ENCODE measurements at places on chromosomes 7 and 10.

- DNase-seq, result no peak
Observed at GRCh38 chr10:98886686-98887085, 349.0 kb downstream of the HPSE2 start.

DNA sequence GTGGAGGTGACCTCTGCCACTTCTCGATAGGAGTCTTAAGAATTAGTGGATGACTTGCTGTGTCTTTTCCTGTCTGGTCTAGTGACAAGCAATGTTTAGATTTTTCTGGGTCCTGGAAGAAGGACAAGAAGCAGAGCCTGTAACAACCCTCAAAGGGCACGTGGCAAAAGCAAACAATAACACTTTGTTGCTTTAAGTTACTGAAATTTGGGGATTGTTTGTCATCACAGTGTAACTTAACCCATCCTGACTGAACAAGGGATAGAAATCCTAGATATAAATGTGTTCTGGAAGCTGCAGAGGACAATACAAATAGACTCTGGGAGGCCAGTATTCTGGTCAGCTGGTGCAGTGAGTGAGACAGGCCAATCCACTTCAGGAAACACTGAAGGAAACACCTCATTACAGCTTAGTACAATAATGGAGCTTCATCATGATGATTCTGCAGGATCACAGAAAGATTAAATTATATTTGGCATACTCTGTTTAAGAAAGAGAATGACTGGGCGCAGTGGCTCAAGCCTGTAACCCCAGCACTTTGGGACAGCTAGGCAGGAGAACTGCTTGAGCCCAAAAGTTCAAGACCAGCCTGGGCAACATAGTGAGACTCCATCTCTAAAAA, 23.3 kb downstream of the ENKUR start:
- DNase-seq, result no peak

DNA sequence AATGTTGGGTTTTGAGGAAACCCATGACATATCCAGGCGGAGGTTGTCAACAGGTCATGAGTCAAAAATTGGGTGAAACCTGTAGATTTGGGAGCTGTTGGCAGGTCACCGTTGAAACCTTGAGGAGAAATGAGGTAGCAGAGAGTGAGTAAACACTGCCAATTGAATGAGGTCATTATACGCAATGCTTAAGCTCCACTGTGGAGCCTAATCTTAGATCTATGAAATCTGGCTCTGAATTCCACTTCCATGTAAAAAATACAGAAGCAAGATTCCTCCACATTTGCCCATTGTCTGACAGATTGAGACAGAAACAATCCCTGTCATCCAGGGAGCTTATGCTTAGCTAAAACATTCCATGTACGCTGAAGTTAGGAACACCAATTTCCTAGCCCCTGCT, 76.0 kb upstream of the IL6 start:
- no peak for DNase-seq

DNA sequence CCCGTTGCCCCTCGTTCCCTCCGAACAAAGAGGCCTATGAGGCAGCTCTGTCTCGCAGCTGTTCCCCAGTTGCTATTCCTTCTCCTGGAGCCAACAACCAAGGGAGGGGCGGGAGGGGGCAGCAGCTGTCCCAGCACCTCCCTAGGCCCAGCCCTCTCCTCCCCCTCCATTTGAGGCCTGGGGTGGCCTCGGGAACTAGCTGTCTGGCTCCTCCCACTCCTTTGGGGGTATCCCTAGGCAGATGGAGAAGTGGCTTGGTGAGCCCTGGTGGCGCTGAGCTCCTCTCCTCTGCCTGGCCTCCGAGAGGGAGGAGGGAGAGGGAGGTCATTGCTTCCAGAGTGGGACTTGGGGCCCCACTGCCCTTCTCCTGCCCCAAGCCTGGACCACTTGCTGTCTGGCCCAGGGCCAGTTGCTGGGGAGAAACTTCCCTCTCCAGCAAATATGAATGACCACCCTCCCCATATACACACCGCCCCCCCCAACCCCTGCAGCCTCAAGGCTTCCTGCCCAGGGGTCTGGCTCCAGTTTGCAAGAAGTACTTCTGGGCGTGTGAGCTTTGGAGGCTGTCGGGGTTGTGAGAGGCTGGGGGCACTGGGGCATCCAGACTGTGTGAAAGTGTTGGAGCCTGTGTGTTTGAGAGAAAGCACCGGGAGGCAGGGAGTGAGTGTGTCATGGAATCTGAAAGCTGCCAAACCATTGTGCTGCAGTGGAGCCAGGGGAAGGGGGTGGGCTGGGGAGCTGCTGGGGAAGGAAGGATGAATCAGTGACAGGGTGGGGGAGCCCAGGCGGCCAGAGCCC, 3.1 kb downstream of the FLNC start:
- no peak for DNase-seq

- DNase-seq, result peak; percentile 57
Observed at GRCh38 chr10:114470956-114471905, 66.9 kb upstream of the AFAP1L2 start.

- no peak for DNase-seq
Observed at GRCh38 chr10:70139997-70140250, 6.6 kb downstream of the TYSND1 start.

GRCh38 chr7:139827042-139827441, 2.0 kb upstream of the TBXAS1 start:
- no peak for DNase-seq

DNA sequence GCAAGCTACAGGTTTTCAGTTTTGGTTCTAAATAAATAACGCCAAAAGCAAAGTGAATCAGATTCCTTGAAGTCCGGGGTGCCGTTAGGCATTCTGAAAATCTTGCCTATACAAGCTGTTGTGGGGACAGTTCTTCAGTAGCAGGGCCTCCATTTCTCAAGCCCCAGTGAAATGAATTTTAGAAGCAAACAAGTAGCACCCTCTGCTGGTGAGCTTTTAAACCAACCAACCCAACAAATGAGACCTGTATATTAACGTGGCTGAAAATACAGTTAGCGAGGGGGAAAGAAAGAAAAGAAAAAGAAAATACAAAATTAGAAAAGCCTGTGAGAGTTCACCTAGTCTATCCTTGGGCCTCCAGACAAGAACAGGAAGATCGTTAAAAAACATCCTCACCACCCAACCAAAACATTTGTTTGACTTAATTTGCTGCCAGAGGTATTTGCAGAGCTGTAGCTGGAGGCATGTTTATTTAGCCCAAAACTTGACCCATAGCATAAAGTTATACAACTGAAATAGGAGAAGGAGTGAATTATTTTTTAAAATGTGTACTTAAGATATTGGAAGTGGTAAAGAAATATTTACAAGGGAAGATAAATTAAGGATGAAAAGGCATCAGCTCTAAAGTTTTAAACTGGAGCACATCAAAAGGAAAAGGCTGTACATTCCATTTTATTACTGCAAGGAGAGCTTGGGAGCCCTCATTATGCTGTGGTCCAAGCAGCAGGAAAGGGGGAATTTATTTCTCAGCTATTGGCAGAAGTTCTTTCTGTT, 98.9 kb downstream of the DYNC1I1 start:
- no peak for DNase-seq

DNA sequence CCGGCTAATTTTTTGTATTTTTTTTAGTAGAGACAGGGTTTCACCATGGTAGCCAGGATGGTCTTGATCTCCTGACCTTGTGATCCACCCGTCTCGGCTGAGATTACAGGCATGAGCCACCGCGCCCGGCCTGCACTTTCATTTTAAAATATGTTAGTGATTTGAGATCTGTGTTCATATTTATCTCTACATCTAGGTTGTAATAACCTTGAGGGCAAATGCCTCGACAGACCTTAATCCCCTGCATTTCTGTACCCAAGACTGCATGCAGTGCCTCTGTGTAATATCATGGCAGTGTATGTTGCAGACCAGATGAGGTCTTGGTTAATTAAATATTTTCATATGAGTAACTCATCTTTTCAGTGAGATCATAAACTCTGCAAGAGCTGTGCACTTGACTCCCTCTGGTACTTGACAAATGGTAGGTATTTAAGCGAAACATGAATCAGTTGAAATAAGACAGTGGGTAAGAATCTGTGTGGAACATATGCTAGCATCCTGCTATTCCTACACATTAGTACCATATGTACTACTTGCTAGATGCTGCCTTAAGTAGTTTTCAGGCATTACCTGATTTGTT, 673.9 kb upstream of the ANKRD30A start:
- DNase-seq, result no peak

DNA sequence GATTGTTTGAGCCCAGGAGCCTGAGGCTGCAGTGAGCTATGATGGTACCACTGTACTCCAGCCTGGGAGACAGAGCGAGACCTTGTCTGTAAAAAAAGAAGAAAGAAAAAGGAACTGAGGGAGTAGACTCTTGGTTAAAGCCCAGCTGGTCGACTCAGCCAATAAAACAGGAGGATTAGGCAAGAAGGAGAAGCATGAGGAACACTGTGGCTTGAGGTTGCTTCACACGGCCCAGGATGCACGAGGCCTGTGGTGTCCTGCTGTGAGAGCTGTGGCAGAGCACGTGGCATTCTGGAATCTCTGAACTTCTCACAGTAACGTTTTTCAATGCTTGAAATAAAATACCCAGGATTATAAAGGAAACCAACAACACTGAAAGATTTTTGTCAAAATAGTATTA, 93.3 kb downstream of the CUL2 start:
- DNase-seq, result no peak

DNA sequence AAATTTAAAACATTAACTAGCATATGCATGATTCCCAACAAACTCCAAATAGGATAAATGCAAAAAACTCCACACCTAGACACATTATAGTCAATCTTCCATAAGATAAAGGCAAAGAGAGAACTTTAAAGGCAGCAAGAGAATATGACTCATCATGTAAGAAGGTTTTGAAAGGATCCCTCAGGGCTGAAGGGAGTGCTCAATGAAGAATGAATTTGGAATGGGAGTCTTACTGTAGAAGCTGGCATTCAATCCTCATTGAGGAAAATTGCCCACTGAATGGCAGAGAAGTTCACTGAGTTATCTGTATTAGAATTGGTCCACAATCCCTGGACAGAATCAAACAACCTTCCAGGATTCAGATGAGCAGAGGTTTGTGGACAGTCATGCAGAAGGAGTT, 26.1 kb upstream of the ZNF365 start:
- no peak for DNase-seq

- DNase-seq, result no peak
Observed at GRCh38 chr7:45563941-45564461, 10.2 kb upstream of the ADCY1 start.

GRCh38 chr10:30639946-30640786, 10.6 kb upstream of the LYZL2 start:
- DNase-seq, result peak; percentile 21
